ENCODE measurements at places on chromosomes 3 and 15. TPM values are rescaled to one million over a fixed set of nuclear protein-coding genes. Genes with fewer than 3 reads are reported as not detected.

DNA sequence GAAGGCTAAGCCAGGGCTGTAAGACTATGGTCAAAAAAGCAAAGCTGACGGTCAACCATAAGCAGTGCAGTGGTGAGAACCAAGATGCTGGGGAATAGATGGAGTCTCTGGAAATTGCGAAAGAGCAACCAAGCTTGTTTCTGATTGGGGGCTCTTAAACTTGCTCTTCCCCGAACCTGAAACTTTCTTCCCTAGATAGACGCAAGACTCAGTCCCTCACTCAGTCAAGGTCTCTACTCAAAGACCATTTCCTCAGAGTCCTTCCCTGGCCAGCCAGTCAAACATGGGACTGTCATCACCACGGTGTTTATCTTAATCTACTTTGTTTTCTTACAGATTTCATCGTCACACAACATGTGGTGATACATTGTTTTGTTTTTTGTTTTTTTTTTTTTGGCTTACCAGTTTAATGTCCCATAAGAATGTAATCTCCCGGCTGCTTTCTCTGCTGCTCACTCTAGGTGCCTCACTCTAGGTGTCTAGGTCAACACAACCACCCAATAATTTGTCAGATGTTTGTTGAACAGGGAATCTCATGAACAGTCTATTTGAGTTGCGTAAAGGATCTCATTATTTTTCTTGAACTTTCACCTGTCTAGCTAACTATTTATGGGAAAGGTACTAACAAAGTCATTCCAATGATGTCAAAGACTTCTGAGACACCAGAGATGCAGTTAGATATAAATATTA lies 495.4 kb downstream of the FOXP1 start:
- peaks cover 54% of the 10 kb centered on the region for H3K4me1 ChIP-seq
- peaks cover 14% of the 10 kb centered on the region for H3K36me3 ChIP-seq
- H3K27me3 ChIP-seq: no peaks in the 10 kb centered on the region
- H3K27ac ChIP-seq: peak overlapping the region; percentile 29
- H3K4me3 ChIP-seq: no peak overlapping the region

DNA sequence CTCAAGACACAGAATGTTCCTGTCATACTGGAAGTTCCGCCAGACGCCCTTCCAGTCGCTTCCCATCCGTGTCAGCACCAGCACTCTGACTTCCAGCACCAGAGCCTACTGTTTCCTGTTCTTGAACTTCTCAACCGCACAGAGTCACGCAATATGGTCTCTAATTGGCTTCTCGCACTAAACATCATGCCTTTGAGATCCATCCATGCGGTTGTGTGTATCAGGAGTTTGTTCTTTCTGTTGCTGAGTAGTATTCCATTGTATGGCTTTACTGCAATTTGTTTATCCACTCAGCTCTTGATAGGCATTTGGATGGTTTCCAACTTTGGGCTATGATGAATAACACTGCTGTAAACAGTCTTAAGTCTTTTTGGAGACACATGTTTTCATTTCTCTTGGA lies 112.1 kb downstream of the LRRK1 start:
- H3K4me3 ChIP-seq: no peak overlapping the region
- DNase-seq: peak; percentile 14
- peaks cover 15% of the 10 kb centered on the region for H3K36me3 ChIP-seq
- H3K4me1 ChIP-seq: no peaks in the 10 kb centered on the region

- H3K36me3 ChIP-seq: no peaks in the 10 kb centered on the region
- no peak overlapping the region for H3K27ac ChIP-seq
- peaks cover 57% of the 10 kb centered on the region for H3K27me3 ChIP-seq
- no peak for DNase-seq
- H3K4me3 ChIP-seq: no peak overlapping the region
- H3K4me1 ChIP-seq: no peaks in the 10 kb centered on the region
These were observed 19.3 kb upstream of the LZTFL1 start for GRCh38 chr3:45861043-45861719.

DNA sequence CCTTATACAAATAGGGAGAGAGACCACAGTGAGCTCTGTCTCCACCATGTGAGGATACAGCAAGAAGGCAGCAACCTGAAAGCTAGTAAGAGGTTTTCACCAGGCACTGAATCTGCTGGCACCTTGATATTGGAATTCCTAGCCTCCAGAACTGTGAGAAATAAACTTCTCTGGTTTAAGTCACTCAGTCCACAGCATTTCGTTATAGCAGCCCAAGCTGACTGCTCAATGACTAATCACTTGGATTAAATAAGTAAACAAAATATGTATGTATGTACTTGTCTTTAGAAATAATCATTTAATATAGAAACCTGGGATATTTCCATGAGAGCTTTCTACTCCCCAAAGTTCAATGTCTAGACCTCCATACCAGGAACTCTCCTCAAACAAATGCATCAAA lies 162.0 kb downstream of the IMPG2 start:
- H3K27ac ChIP-seq: no peak overlapping the region
- H3K4me1 ChIP-seq: peaks cover 42% of the 10 kb centered on the region
- peaks cover under 1% of the 10 kb centered on the region for H3K36me3 ChIP-seq
- no peak for DNase-seq
- no peaks in the 10 kb centered on the region for H3K27me3 ChIP-seq

DNA sequence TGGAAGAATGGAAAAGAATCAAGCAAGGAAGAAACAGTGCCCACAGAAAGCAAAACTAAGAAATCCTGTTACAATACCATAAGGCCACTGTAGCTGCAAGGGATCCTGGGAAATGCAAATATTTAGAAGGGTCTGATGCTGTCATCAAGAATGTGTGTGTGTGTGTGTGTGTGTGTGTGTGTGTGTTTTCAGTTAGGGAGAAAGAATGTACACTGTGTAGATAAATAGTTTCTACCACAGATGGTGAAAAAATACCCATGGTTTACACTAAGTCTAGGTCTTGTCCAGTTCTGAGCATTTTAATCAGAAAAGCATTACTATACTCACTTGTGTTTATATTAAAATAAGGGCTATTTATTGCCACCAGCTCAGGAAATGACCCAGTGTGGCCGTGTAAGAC lies 355.0 kb downstream of the RBMS3 start:
- H3K27ac ChIP-seq: no peak overlapping the region
- no peak overlapping the region for H3K4me3 ChIP-seq
- no peak for DNase-seq
- peaks cover 19% of the 10 kb centered on the region for H3K4me1 ChIP-seq
- peaks cover 7% of the 10 kb centered on the region for H3K36me3 ChIP-seq

GRCh38 chr3:73555076-73555475 lies 69.7 kb downstream of the PDZRN3 start:
- H3K27me3 ChIP-seq: no peaks in the 10 kb centered on the region
- H3K4me1 ChIP-seq: peaks cover 28% of the 10 kb centered on the region
- H3K36me3 ChIP-seq: peaks cover 8% of the 10 kb centered on the region
- DNase-seq: no peak
- H3K4me3 ChIP-seq: no peak overlapping the region
- H3K27ac ChIP-seq: no peak overlapping the region

- H3K27me3 ChIP-seq: no peaks in the 10 kb centered on the region
- H3K36me3 ChIP-seq: peaks cover 2% of the 10 kb centered on the region
- H3K4me1 ChIP-seq: peaks cover 59% of the 10 kb centered on the region
- H3K4me3 ChIP-seq: no peak overlapping the region
- peak overlapping the region; percentile 93 for H3K27ac ChIP-seq
These were observed 13.6 kb upstream of the HRH1 start for GRCh38 chr3:11140713-11141104.

- H3K4me1 ChIP-seq: no peaks in the 10 kb centered on the region
- no peaks in the 10 kb centered on the region for H3K36me3 ChIP-seq
- H3K27ac ChIP-seq: no peak overlapping the region
- H3K27me3 ChIP-seq: peaks cover 2% of the 10 kb centered on the region
- H3K4me3 ChIP-seq: no peak overlapping the region
These were observed 41.5 kb downstream of the MUC4 start for GRCh38 chr3:195770081-195770840.

DNA sequence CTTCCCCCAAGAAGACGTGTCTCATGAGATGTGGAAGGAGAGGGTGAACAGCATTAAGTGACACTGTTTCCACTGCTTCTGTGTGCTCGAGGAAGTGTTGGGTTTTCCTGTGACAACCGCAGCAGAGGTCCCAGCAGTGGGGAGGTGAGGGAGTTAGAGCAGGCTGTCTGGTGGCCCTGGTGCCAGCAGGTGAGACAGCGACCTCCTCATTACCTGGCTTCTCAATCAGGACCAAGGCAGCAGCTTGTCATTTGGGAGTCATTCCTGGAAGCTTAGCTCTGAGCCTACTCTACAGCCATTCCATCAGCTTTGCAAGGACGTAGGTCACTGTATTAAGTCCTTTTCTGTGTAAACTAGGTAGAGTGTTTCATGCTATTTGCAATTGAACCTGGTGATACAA lies 63.3 kb upstream of the RGMA start:
- H3K27me3 ChIP-seq: no peaks in the 10 kb centered on the region
- DNase-seq: no peak
- H3K36me3 ChIP-seq: peaks cover 1% of the 10 kb centered on the region
- H3K27ac ChIP-seq: no peak overlapping the region

DNA sequence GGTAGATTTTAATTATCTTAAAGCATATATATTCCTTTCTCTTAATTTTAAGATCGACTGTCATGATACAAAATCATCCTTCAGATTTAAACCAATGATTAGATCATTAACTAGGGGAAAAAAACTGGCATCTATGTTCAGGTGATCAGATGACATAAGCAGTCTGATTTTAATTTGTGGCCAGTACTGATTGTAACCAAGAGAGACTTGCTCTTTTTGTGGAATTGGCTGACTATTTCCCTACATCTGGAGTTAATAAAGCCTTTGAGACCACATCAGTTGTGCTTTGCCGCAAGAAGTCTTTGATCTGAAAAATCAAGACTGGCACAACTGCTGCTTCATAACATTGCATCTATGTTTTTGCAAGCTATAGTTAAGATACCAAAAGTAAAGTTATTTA lies 148.4 kb upstream of the CGNL1 start:
- no peak for DNase-seq
- H3K4me1 ChIP-seq: peaks cover 43% of the 10 kb centered on the region
- no peaks in the 10 kb centered on the region for H3K27me3 ChIP-seq
- no peak overlapping the region for H3K4me3 ChIP-seq

GRCh38 chr3:43104660-43105595 lies 951 bp downstream of the POMGNT2 start:
- no peak overlapping the region for H3K27ac ChIP-seq
- H3K4me1 ChIP-seq: peaks cover 11% of the 10 kb centered on the region
- no peak for DNase-seq
- peak overlapping the region; percentile 70 for H3K4me3 ChIP-seq
- no peaks in the 10 kb centered on the region for H3K36me3 ChIP-seq

- no peaks in the 10 kb centered on the region for H3K36me3 ChIP-seq
- H3K4me1 ChIP-seq: peaks cover 2% of the 10 kb centered on the region
- no peak overlapping the region for H3K27ac ChIP-seq
- DNase-seq: no peak
These were observed 14.1 kb downstream of the SLCO3A1 start for GRCh38 chr15:91867581-91868026.

DNA sequence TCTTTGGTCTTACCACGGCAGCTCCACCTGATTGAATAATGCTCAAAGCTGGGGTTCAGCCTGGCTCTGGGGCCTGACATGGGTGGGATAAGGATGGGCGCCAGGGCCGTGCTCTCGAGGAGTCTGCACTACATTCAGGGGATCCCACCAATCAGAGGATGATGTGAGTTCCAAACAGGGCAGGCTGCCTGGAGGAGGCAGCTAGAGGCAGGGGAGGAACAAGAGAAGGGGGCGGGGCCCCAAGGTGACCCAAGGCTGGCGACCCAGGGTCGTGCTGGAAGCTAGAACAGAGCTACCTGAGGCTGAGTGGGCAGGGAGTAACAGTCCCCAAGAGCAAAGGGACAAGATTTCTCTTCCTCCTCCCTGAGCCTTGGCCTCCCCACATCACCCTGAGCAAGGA lies 56.1 kb downstream of the PCSK6 start:
- peaks cover 51% of the 10 kb centered on the region for H3K27me3 ChIP-seq
- H3K4me3 ChIP-seq: no peak overlapping the region
- H3K4me1 ChIP-seq: no peaks in the 10 kb centered on the region
- no peak overlapping the region for H3K27ac ChIP-seq
- DNase-seq: no peak

- H3K36me3 ChIP-seq: peaks cover 3% of the 10 kb centered on the region
- no peak overlapping the region for H3K4me3 ChIP-seq
- DNase-seq: no peak
- H3K27me3 ChIP-seq: no peaks in the 10 kb centered on the region
- H3K4me1 ChIP-seq: peaks cover 11% of the 10 kb centered on the region
- H3K27ac ChIP-seq: no peak overlapping the region
These were observed 291.2 kb upstream of the RBMS3 start for GRCh38 chr3:28989646-28990089.

GRCh38 chr3:125261031-125261430 lies 48.5 kb upstream of the SLC12A8 start:
- H3K27me3 ChIP-seq: no peaks in the 10 kb centered on the region
- peaks cover 13% of the 10 kb centered on the region for H3K36me3 ChIP-seq
- H3K27ac ChIP-seq: no peak overlapping the region
- DNase-seq: no peak
- no peak overlapping the region for H3K4me3 ChIP-seq
- no peaks in the 10 kb centered on the region for H3K4me1 ChIP-seq

DNA sequence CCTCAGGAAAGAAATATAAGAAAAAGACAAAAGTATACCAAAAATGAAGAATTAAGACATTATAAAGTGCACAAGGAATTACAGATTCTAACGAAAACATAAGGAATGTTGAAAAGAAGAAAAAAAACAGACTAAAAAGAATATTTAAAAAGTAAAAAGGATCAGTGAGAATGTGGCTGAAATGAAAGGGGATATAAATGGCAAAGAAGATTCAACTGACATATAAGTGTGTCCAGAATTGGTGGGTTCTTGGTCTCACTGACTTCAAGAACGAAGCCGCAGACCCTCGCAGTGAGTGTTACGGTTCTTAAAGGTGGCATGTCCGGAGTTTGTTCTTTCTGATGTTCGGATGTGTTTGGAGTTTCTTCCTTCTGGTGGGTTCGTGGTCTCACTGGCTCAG lies 44.8 kb downstream of the DCBLD2 start:
- no peak for DNase-seq
- H3K4me1 ChIP-seq: peaks cover 35% of the 10 kb centered on the region
- H3K36me3 ChIP-seq: peaks cover 24% of the 10 kb centered on the region

DNA sequence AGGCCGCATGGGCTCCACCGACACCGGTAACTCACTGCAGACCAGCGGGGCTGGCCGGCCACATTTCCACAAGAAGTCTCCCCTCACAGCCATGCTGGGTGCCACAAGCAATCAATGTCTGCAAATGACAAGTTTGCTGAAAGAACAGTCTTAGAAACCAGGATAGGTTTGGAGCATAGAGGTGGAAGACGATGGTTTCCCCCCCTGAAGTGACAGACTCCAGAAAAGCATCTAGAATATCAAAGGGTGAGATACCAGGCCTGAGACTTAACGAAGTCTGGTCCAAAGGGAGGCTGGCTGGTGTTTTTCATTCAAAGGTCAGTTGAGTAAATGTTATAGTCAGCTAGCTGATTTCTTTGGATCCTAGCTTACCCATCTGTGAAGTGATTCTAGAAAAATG lies 50.0 kb upstream of the WNT5A start:
- H3K4me3 ChIP-seq: no peak overlapping the region
- no peak for DNase-seq
- H3K27ac ChIP-seq: no peak overlapping the region
- no peaks in the 10 kb centered on the region for H3K36me3 ChIP-seq

SLC2A2 gene
- total RNA-seq: not detected

SLC28A1 gene
- total RNA-seq: not detected

ENTPD3 gene
- total RNA-seq: not detected

TPRG1 gene
- total RNA-seq: 3.0 TPM

Data from chondrocyte (in vitro differentiated cells).